ENCODE measurements at places on chromosomes 3 and 15. TPM values are rescaled to one million over a fixed set of nuclear protein-coding genes. Genes with fewer than 3 reads are reported as not detected.

The RPP25 gene
- total RNA-seq: 1.3 TPM

The ARRDC4 gene
- total RNA-seq: 25.2 TPM

The REC114 gene
- not detected for total RNA-seq

The CLDN11 gene
- 3.9 TPM for total RNA-seq

The ALDH1L1 gene
- 27.0 TPM for total RNA-seq

The PEX5L gene
- 0.28 TPM for total RNA-seq

The SLC2A2 gene
- total RNA-seq: not detected
